ENCODE measurements at places on chromosomes 3 and 15.

- DNase-seq, result no peak
These were observed 44.5 kb upstream of the MAGEF1 start for GRCh38 chr3:184756151-184757021.

DNA sequence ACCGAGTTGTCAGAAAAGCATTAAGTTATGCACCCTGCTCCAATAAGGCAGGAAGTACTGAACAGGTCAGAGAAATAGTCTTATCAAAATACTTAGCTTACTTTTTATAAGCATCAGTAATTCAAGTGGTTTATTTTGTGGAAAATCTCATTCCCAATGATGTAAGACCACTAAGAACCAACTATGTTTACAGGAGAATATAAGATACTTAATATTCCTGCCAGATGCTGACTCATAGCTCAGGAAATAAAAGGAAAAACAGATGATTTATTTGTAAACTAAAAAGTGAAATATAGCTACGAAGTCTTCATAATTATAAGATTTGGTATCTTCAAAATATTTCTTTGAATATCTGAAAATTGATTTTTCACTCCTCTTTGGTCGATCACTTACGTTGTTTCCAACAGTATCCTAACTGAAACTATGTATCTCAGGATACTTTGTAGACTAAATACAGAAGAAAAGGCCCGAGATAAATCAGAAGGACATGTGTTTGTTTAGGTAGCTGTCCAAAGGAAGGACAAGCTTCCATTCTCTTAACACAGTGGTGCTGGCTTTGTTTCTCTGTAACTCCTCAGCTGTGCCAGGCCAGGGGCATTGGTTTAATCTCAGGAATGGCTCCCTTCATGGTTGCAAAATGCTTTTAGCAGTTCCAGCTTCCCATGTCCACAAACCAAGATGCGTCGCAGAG is 295.8 kb downstream of the GBE1 start:
- no peak for DNase-seq

DNA sequence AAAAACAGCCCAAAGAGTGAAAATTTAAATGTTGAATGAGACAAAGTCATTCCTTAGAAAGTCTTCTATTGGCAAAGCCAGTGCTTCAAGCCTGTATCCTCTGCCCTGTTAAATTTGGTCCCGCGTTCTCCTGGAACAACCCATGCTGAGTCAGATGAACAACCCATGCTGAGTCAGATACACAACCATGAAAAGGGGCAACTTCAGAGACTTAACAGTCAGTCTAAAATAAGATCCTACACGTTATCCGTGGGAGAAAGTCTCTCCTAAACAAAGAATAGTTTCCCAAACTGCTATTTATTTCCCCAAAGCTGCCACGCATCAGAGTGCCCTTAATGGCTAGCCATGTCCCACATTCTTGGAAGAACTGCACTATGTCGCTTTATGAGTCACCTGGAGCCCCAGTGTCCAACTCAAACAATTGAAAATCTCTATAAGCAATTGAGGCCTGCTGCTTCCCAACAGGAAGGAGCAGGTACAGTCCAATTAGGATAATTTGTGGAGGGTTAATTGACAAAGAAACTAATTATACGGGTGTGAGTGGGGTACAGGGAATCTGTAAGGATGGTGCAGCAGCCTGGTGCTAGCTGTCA is 66.1 kb downstream of the WHAMM start:
- no peak for DNase-seq

DNA sequence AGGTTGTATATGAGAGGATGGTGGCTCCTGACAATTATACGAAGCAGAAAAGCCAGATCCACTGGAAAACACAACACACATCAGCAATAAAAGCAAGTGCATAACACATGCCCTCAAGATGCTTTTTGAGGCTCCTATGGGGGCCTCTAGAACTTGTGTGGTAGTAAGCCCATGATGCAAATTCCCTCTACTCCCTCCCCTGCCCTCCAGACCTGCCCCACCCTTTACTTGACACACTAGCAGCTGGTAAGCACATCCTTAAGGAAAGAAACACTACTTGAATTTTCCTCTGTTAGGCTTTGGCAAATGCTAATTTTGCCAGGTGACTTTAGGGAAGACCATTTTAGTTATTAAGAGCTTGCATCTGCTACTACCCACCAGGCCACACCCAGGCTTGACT is 29.2 kb downstream of the USP4 start:
- no peak for DNase-seq
